ENCODE measurements at places on chromosomes 7 and 10.

DNA sequence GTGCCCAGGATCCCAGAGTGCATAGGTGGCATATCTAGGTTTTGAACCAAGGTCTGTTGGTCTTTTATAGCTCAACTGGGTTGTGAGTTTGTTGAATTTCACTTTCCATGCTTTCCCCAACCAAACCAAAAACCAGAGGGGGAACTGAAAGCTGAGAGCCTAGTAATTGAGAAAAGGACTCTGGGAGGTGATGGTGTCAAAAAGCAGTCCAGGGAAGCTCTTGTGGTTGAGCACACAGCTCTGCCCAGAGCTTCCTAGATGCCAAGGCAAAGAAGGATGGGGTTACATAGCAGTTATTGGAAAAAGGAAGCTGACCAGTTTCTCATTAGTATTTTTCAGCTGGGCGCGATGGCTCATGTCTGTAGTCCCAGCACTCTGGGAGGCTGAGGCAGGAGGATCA is 9.9 kb downstream of the POR start:
- no peak for DNase-seq

- no peak for DNase-seq
Observed at GRCh38 chr10:102230861-102231356, 4.8 kb downstream of the ELOVL3 start.

DNA sequence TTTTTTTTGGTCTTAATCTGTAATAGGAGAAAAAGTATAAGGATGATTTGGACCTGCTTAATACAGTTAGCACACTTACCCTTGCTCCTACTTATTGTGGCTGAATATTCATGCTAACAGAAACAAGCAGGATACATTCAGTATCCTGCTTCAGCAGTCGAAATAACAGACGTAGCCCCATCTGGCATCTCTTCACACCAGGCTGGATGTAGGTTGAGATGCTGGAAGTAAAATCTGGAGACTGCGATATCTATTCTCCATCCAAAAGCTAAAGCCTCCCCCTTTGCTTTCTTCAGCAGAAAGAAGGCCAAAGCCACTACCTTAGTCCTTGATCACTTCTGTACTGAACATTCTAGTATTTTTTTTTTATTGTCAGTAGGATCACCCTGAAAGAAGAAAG is 537.4 kb downstream of the AUTS2 start:
- DNase-seq, result no peak

DNA sequence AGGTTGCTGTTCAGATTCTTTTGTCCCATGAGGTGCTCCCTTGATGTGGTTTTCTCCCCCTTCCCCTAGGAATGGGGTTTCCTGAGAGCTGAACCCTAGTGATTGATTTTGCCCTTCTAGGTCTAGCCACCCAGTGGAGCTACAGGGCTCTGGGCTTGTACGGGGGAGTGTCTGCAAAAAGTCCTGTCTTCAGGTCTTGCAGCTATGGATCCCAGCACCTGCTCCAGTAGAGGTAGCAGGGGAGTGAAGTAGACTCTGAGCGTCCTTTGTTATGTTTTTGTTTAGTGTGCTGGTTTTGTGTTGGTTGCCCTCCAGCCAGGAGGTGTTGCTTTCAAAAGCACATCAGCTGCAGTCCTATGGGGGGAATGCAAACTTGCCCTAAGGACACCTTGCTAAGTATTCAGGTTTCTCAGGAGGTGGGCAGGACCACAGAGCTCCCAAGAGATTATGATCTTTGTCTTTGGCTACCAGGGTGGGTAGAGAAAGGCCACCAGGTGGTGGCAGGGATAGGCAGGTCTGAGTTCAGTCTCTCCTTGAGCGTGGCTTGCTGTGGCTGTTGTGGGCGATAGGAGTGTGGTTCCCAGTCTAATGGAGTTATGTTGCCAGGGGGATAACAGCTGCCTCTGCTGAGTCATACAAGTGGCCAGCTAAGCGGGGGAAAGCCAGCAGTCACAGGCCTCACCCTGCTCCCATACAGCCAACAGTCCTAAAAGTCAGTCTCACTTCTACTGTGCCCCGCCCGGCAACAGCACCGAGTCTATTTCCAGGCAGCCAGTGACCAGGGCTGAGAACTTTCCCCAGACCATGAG is 92.4 kb upstream of the JCAD start:
- no peak for DNase-seq

Data from Karpas-422 (cell line).